Astrocyte of the hippocampus (primary cell): ENCODE measurements at places on chromosomes 5 and 9.

DNA sequence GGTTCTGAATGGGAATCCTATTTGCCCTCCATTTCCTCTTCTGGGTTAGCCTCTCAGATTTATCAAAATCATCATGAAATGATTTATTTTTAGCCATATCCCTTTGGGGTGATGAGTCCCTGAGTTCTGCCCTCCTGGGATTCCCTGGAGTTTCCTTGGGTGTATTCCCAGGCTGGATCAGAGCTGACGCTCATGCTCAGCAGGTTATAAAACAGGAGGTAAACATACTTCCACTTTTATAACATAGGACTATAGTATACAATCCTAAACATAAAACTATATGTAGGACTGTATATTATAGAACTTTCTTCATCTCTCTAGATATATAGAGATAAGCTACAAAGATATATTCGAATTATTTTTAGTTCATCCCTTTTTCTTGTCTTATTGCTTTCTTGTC is 4.4 kb upstream of the PRRX2 start:
- no peak for DNase-seq

DNA sequence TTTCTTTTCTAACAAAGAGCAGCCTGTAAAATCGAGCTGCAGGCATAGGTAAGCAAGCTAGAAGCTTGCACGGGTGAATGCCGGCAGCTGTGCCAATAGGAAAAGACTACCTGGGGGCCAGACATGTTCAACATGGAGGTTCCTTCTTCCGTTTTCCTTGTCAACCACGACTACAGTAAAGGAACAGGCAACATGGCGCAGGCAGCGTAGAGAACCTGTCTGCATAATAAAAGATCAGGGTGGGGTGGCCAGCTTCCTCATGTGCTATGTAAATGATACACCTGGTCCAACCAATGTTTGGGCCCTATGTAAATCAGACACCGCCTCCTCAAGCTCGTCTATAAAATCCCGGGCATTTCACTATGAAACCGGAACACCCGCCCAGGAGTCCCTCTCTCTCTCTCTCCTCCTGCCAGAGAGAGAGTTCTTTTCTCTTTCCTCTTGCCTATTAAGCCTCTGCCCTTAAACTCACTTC is 103.8 kb upstream of the LIFR start:
- DNase-seq, result no peak

- no peak for DNase-seq
Observed at GRCh38 chr5:171226864-171227263, 82.2 kb upstream of the TLX3 start.

GRCh38 chr5:177550122-177550521 is 4.2 kb downstream of the FAM193B start:
- no peak for DNase-seq
